Epithelial cell of alveolus of lung (primary cell): ENCODE measurements at places on chromosomes 1 and 21. TPM values are rescaled to one million over a fixed set of nuclear protein-coding genes. Genes with fewer than 3 reads are reported as not detected.

The SH2D5 gene
- 0.56 and 1.0 TPM in 2 replicates for total RNA-seq

The GBP7 gene
- total RNA-seq = not detected in 2 replicates

The KDF1 gene
- 1.7 TPM in 1 of 2 replicates, not detected in the other for total RNA-seq

The SDC3 gene
- 35.6 and 52.2 TPM in 2 replicates for total RNA-seq

The HSPA6 gene
- total RNA-seq = 0.39 TPM in 1 of 2 replicates, not detected in the other

The ALPL gene
- total RNA-seq = 0.13 and 1.7 TPM in 2 replicates

The HRNR gene
- total RNA-seq = not detected in 2 replicates
